Activated T-helper 9 cell treated with anti-CD3 and anti-CD28 coated beads, Interleukin-2, amount 50 U/mL, for 16 hours (primary cell): ENCODE measurements at places on chromosomes 12 and 14.

- no peak for DNase-seq
Observed at GRCh38 chr14:34718750-34719304, 4.4 kb upstream of the CFL2 start.

- DNase-seq: no peak
Observed at GRCh38 chr12:104985206-104985605, 910 bp upstream of the NOPCHAP1 start.

- no peak for DNase-seq
Observed at GRCh38 chr14:26841326-26841725, 243.5 kb upstream of the NOVA1 start.

DNA sequence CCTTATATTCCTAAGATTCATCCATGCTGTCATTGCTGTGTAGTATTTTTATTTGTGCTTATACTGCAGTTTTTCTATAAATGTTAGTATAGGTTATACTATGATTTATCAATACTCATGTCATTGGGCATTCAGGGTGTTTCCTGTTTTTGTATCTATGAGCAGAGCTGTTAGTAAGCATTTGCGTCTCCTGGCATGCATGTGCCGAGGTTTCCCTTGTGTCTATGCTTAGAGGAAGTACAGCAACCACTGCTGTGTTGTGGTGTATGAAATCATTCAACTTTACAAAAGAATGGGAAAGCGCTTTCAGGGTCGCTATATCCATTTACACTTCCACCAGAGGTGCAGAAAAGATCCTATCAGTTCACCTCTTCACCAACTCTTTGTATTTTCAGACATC, 122.7 kb downstream of the RGS6 start:
- no peak for DNase-seq

GRCh38 chr14:92944976-92945375, 22.0 kb downstream of the CHGA start:
- DNase-seq: no peak

DNA sequence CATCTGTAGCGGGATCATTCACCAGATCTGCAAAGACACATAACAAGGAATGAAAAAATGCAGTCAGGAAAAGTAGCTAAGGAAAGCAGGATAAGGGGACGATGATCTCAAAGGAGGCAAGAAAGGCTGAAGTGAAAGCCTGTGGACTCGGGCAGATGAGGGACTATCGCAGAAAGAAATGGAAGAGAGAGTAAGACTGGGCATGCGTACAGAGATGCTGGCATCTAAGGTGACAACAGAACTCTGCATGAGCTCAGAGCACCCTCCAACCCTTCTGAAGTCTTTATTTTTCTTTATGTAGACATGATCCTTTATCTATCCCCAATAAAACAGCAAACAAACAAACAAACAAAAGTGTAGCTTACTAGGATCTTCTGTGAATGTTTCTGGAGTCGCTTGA, 7.2 kb downstream of the MFAP5 start:
- no peak for DNase-seq

DNA sequence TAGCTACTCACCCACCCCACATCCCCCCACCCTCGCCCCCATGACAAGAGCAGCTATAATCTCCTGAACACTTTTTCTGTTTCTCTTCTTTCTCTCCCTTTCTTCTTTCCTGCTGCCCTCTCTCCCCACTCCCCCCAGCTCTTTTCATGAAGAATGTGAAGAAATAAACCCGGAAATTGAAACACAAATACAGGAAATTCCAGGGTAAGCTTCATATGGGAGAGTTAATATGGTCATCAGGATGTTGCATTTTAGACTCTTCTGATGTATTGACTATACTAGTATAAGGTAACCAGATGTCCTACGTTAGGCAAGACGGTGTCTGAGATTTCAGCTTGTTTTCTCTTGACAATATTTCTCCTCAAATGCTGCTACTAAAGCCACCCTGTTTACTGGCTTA, 41.6 kb upstream of the LRIG3 start:
- no peak for DNase-seq

DNA sequence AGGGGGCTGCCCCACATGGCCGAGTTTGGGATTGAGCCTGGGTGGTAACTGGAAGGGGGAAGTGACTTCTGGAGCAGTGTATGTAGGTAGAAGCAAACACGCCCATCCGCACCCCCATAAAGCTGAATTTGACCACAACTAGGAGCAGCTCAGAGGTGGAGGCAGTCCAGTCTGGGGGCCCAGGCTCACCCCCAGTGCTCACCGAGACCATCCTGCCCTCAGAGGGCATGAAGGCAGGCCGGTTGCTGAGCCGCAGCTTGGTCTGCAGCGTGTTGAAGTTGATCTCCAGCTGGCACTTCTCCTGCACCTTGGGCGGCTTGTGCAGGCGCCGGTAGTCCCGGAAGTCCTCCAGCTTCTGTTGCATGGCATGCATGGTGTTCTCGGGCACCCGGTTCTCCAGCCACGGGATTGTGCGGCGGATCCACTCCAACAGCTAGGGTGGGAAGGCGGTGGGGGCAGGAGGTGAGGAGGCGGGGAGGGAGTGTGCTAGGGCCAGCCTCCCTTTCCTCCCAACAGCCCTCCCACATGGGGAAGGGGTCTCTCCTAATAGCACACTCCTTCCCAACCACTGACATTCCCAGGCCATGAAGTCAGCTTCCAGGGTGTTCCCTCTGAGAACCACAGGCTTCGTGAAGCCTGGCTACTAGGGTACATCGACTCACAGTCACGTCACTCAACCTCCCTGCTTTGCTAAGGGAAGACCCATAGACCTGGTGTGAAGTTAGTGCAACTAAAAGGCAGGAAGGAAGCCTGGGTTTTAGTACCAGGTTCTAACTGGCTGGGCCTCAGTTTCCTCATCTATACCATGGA, 87.0 kb downstream of the ACTN1 start:
- DNase-seq: no peak

GRCh38 chr14:104358528-104359300, 220.3 kb downstream of the KIF26A start:
- DNase-seq: no peak

GRCh38 chr12:52860102-52860823, 11.5 kb upstream of the KRT78 start:
- DNase-seq: no peak
